ENCODE measurements at places on chromosomes 11 and 22. TPM values are rescaled to one million over a fixed set of nuclear protein-coding genes. Genes with fewer than 3 reads are reported as not detected.

DNA sequence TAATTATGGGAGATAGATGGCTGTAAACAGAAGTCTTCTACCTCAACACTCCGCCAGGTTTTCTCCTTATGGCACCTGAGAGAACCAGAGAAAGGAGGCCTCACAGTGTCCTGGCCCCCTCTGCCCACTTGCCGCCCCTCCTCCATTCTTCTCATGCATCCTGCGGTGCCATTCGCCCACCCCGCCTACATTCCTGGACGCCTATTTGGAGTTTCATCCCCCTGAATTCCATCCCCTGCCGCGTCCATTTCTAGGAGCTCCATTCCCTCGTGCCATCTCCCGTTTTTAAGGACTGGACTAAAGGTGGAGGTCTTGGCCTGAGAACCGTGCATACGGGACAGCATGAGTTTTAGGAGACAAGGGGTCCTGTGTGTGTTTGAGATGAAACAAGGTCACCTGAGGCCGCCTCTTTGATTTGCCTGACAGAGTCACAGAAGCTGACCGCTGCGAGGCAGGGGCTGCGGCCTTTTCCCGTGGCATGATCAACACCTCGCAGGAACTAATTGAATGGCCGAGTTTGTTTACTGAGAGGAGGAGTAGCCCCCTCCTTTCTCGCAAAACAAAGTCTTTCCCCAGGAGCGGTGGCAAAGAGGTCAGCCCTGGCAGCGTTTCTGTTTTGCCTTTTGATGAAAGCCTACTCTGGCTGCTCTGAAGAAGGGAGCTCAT is 246.2 kb downstream of the ST3GAL4 start:
- DNase-seq: no peak

DNA sequence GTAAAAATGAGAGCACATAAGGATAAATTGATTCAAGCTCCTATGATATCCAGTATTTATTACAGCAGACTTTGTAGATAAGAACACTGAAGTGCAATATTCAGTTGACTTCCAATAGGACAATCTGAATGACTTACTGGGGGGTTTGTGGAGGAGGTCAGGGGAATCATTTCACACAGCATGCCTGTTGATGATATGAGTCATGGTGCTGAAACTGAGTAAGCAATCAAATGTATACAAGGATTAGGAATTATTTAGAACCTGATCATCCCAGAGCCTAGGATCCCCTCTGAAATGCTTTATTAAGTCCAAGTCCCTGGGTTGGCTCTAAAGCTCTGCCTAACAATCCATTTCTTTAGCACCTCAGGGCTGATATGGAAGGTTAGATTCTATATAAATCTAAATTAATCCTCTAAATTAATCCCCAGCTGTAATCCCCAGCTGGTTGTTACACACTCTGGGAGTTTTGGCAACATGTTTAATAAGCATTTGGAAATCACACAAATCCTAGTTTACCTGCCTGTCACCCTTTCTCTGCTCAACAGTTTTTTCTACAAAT is 326.4 kb downstream of the GUCY1A2 start:
- DNase-seq: no peak

GRCh38 chr11:66262696-66263095 is 5.7 kb upstream of the RAB1B start:
- DNase-seq: no peak

DNA sequence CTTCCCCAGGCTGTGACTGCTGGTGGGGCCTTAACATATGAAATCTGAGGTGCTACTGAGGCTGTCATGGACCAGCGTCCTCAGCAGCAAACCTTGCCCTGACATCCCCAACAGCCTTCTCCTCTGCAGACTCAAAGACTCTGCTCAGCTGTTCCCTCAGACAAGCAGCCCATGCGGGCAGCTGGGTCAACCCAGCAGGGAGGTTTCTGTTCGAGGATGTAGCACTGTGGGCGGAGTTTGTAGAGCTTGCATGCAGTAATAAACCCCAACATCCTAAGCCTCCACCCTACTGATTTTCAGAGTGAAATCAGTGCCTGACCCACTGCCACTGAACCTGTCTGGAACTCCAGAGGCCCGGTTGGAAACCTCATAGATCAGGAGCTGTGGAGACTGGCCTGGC is 88.8 kb upstream of the XKR3 start:
- DNase-seq: no peak

GRCh38 chr11:65278356-65278755 is 16.6 kb downstream of the POLA2 start:
- no peak for DNase-seq

DNA sequence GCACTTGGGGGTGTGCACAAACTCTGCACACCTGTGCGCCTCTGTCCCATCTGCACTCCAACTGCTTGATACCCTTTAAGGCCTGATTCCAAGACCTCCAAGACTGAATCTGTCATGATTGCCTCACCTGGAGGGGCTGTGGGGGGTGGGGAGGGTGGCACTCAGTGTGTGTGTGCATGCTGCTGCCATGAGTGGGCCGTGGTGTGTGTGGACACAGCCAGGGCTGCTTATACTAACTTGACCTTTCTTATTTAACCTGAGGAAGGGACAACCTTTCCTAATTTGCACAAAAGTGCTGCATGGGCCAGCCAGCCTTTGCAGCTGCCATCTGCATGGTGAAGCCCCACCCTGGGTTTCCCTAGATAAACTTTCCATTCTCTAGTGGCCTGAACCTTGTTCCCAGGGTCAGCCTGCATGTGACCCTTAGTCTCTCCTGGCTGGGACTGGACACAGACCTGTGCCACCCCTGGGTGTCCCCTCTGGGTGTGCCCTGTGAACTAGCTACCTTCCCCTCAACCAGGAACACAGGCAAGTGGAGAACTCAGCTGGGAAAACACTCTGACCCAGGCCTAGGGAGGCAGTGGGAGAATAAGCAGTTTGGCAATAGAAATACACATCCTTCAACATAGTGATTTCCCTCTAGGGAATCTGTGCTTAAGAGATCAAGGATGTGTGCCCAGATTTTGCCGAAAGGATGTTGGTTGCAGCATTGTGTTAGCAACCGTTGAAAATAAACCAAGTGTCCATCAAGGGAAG is 45.4 kb upstream of the DKK3 start:
- no peak for DNase-seq

DNA sequence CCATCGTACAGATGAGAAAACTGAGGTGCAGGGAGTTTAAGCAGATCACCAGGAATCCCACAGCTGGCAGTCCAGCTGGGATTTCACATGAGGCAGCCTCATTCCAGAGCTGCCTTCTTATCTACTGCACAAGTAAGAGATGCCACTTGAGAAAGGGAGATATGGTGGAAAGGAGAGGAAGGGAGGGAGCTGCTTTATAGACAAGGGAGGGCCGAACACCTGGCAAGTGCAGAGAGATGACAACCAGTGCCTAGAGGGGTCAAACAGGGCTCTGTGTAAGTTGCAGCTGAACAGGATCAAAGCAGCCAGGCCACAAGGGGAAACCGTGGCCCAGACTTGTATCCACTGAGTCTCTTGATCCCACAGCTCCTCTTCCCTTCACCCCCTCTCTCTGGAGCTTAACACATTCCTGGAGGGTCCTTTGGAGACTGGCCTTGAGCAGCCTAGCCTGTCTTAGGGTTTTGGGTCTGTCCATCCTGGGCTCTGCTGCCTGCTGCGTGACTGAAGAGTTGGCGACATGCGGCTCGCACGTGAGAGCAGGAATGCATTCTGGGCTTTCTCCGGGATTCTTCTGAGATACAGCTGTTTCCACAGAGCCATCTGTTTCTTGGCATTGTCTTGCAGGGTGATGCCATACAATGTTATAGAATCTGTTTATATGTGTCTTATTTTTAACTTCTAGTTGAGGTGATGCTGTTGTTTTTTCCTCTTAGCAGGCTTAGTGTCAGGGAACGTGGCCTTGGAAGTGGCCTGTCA is 268.5 kb upstream of the SYN3 start:
- peak; percentile 12 for DNase-seq

DNA sequence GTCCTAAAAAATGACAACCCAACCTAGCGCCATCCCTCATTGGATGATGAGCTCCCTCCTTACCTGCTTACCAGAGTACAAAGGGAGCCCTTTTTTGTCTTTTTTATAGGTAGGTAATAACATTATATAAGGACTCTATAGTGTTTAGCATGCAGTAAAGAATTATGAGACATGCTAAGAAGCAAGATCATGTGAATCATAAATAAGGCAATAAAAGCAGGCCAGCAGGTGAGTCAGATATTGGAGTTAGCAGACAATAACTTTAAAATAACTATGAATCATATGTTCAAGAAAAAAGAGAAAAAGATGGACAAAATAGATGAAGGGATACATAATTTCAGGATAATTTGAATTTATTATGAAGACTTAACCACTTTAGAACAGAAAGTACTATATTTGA is 81.5 kb downstream of the GRK3 start:
- no peak for DNase-seq

DNA sequence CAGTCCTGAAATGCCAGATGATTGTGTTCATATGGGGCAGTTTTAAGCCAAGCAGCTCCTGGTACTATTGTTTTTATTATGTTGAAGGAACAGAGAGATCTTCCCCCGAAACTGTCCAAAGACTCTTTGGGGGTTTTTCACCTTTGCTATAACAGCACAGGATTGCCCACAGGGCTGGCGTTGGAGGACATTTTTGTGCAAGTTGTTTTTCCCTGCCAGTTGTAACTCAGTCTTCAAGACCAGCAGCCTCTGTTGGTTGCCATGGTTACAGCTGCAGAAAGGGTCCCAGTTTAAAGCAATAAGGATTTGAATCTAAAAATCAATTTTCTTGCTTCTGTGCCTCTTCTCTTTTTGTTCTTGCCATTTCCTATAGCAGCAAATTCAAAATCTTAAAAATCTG is 45.4 kb upstream of the YWHAH start:
- DNase-seq: no peak

DNA sequence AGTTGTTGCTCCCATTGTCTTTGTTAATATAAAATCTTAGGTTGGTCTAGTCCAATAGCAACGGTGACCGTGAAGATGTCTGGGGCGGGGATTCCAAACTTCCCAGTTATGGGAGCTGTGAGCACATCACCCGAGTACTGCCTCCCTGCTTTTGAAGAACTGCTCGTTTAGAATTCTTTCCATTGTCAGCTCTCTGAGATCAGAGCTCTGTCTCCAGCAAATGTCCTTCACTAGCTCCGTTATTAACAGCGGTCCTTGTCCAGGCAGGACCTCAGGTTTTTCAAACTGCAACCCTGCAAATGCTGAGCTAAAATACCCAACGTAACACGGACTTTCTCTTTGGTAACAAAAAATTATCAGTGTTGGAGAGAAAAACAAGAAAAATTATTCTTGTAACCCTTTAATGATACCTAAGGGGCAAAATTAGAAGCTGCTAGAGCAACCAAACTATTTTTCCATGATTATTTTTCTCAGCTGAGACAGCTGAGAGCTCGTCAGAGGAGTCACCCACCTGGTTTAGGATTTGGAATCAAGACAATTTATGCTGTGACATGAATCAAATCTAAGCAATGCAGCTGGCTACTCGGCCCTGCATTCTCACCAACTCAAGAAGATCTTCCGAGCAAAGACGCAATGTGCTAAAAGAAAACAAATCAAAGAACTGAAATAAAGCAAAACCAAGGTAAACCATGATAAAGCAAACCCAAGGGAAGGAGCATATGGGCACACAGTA is 15.1 kb upstream of the EFCAB6 start:
- DNase-seq: no peak

GRCh38 chr22:33691057-33691630 is 229.1 kb downstream of the LARGE1 start:
- DNase-seq: no peak

- DNase-seq: no peak
Measured at GRCh38 chr22:25555586-25555985, 8.9 kb upstream of the GRK3 start.

DNA sequence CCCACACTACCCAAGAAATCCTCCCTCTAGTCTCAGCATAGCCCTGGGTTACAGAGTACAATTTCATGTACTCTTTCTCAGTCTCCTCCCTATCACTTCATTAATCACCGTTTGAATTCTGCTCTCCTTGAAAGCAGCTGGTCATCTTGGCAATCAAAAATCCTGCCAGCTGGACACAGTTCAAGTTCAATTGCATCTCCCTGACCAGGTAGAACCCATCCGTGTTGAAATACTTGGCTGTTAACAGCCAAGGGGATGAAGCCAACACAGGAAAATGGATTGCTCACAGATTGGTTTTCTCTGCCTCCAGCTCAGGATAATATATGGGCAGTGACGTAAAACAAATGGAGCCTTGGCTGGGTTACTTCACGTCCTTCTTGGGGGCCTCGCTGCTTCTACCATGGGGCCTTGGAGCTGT is 55.1 kb upstream of the GRK3 start:
- no peak for DNase-seq

DNA sequence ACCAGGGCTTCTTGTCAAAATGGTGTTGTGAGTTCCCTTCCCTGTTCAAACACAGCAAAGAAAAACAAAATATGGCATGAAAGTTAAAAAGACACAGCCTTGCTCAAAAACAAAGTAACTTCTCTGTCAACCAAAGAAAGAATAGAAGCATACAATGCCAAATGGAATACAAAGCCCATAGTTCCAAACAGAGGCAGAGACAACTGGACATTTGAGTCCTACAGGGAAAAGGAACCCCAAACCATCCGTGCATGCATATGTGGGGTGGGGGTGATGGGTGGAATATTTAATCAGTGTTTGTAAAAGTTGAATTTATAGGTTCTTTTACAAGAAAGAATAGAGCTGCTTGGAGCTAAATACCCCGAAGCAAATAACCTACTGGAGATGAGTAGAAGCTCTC is 218.7 kb downstream of the FAM76B start:
- no peak for DNase-seq

DNA sequence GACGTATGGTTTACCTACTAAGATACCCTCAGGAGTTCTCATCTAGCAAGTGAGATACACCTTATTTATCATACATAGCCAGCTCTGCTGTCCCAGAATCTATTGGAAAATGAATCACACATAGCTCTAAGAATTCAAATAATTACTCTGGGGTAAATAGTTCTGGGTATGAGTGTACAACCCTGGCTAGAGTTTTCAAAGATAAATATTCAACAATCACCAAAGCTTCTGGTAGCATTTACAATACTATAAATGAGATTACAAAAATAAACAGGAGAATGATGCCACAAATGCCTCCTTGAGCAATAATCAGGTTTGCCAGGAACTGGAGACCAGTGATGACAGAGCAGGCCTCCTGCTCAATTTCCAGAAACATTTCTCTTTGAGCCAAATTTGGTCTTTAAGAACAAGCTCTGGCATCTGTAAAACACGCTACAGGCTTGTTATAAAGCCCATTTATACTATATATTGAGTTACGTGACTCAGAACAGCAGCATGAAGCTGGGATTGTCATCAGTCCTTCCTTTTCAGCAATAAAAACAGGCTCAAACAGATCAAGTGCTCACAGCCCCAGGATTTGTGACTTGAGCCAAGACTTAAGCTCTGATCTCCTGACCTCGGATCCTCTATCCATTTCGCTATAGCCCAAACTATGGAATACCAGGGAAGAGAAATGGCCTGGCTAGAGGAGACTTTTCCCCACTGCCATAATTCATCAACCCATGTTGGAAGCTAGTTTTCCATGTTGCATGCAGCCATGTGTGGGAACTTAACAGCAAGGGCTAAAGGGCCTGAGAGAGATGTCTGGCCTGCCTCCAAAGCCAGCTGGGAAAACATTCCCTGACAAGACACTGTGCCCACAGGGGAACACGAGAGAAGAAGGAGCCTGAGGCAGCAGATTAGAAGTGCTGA is 19.7 kb downstream of the RAB30 start:
- DNase-seq: peak; percentile 80

Gene B3GAT1
- total RNA-seq: 0.79 TPM

Gene NCF4
- total RNA-seq: 10.2 TPM

Gene E2F8
- total RNA-seq: 2.7 TPM

Gene CRYBB1
- 0.99 TPM for total RNA-seq

Measured in skin of body (tissue), 3 donors.